ENCODE measurements at places on chromosomes 12 and 14. TPM values are rescaled to one million over a fixed set of nuclear protein-coding genes. Genes with fewer than 3 reads are reported as not detected.

DNA sequence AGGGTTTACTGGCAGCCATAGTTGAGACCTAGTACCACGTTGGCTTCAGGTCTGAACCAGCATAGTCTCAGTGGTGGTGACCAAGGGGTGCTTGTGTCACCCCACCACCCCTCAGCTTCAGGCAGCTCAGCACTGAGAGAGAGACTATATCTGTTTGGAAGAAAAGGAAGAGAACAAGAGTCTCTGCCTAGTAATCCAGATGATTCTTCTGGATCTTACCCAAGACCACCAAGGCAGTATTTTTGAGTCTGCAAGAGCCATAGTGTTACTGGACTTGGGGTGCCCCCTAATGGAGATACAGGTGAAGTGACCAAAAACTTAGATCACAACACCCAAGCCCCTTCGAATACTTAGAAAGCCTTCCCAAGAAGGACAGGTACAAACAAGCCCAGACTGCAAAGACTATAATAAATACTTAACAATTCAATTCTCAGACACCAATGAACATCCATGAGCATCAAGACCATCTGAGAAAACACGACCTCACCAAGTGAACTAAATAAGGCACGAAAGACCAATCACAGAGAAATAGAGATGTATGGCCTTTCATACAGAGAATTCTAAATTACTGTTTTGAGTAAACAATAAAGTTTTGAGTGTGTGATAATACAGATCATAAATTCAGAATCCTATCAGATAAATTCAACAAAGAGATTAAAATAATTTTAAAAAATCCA is 107.0 kb downstream of the HELB start:
- peaks cover 7% of the 10 kb centered on the region for H3K4me1 ChIP-seq
- H3K27me3 ChIP-seq = no peaks in the 10 kb centered on the region
- H3K27ac ChIP-seq = no peak overlapping the region

DNA sequence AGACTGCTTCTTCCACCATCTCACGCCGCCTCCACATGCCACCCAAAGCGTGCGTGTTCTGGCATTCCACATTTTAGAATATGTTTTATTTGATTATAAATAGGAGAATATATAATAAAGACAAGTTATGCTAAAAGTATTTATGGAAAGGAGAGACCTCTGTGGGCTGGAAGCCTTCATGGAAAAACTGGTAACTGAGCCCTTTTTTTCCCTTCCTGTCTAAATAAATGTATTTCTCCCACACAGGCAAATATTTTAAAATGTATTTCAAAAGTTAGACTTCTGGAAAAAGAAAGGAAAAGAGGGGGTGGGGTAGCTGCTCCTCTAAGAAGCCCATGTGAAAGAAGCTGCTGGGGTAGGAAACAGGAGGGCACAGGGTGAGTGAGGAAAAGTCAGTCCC is 16.1 kb upstream of the NR4A1 start:
- no peak overlapping the region for H3K4me3 ChIP-seq
- H3K27me3 ChIP-seq = no peaks in the 10 kb centered on the region
- DNase-seq = no peak

The ABCC9 gene
- 26.8 TPM for total RNA-seq

The KLRB1 gene
- 0.30 TPM for total RNA-seq
